Activated naive CD4-positive, alpha-beta T cell treated with anti-CD3 and anti-CD28 coated beads, Interleukin-2, amount 10 ng/mL, durations not matched to agents 7 days and 5 days (primary cell): ENCODE measurements at places on chromosomes 7 and 10.

DNA sequence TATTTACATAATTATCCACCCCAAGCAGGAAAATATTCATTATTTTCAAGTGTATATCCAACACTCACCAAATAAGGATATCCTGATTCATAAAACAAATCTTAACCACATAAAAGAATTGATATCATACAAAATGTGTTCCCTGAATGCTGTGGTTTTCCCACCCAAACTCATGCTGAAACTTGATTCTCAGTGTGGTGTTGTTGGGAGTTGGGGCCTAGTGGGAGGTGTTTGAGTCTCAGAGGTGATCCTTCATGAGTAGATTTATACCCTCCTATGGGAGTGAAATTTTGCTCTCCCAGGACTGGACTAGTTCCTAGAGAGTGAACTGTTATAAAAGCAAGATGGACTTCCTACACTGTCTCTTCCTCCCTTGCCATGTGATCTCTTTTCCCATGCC, 1028.3 kb downstream of the SORCS1 start:
- no peak for DNase-seq

DNA sequence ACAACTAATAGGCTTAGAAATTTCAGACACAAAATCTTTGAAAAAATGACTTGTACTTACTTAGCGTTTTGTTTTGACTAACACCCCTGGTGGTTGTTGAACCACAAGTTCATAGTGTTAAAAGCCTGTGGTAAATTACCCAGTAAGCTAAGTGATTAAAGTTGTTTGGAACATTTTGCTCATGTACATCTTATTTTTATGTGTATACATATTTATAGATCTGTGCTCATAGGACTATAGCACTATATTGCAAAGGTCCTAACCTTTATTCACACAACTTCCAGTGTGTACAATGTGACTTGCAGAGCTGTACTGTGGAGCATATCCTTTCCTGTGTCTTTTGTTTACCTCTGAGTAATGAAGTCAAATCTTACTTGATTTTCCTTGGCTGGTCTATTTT, 79.6 kb downstream of the BMPR1A start:
- no peak for DNase-seq

- no peak for DNase-seq
Observed at GRCh38 chr10:125684581-125684980, 1.6 kb upstream of the TEX36 start.

GRCh38 chr10:11429439-11430052, 181.9 kb downstream of the USP6NL start:
- no peak for DNase-seq

DNA sequence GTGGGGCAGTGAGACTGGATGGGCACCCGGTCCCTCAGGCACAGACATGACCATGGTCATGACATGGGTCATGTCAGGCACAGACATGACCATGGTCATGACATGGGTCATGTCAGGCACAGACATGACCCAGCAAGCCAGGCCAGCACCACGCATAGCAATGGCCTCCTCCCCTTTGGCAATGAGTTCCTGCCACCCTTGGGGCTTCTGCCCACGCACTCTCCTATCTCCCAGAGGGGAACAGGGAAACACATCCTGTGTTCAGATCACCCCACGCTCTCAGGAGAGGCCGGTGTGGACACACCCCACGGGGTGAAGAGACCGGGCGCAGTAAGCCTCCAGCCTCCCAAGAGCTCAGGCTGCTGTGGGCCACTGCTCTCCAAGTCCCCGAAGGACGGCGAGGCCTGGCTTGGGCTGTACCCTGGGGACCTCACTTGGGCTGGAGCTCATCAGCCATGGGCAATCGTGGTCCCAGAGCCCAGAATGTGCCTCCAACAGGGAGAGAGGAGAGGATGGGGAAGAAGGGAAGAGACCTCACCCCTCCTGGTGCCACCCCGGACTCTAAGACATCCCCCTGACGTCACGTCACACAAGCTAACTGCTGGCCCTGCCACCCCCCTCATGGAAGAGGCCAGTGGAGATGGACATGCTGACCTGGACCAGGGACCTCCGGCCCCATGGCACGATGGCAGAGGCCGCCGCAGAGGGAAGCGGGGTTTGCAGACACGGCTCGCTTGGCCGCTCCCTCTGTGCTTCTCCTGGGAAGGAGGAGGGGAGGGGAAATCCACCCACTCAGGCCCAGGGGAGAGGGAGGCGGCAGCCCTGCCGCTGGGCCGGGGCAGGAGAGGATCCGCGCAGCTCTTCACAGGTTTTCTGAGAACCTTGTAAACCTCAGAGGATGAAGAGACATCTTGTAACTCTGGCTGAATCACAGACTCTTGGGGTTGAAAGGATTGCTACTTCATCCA, 269.6 kb downstream of the ELFN1 start:
- DNase-seq: peak; percentile 73

GRCh38 chr10:45001381-45002148, 842 bp downstream of the ZNF22 start:
- DNase-seq: peak; percentile 67

GRCh38 chr10:121522831-121523230, 75.4 kb downstream of the FGFR2 start:
- DNase-seq: no peak

DNA sequence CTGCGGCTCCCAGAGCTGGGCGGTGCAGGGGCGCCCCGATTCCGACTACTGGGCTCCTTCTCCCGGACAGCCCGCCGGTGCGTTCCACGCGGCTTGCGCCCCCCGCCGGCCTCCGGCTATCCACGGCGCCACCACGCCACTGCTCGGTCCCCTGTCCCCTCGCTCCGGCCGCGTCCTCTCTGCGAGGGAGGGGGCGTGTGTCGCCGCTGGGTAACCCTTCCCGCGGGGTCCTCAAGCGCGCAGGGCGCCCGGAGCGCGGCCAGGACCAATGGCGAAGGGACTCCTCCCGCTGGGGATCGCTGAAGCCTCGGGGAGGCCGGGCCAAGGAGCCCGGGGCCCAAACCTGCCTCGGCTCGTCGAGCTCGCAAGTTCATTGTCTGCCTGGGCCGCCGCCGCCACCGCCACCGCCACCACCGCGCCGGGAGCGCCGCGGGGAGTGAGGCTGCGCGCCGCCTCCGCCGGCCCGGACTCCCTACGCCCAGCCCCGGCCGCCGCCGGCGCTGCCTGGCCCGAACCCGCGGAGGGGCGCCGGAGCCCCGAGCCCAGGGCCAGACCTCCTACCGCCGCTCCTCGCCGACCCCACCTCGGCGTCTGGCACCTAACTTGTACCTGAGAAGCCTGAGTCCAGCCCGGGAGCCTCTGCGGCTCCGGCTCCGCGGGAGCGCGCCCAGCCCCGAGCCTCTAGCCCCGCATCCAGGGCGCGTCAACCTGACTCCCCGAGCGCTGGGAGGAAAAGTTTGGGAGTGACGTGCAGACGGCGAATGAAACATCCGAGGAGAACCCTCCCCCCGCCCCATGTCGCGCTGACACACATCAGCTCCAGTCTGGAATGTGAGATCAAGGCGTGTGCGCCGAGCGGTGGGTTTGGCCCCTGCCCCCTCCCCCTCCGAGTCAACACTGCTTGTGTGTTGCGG, at the start of gene CHST15:
TSS of gene CHST15 (minus strand) at position 739 of the 914 bp plus-strand sequence. CDS start 47,386 bp downstream, outside the sequence.
- DNase-seq: peak; percentile 26

DNA sequence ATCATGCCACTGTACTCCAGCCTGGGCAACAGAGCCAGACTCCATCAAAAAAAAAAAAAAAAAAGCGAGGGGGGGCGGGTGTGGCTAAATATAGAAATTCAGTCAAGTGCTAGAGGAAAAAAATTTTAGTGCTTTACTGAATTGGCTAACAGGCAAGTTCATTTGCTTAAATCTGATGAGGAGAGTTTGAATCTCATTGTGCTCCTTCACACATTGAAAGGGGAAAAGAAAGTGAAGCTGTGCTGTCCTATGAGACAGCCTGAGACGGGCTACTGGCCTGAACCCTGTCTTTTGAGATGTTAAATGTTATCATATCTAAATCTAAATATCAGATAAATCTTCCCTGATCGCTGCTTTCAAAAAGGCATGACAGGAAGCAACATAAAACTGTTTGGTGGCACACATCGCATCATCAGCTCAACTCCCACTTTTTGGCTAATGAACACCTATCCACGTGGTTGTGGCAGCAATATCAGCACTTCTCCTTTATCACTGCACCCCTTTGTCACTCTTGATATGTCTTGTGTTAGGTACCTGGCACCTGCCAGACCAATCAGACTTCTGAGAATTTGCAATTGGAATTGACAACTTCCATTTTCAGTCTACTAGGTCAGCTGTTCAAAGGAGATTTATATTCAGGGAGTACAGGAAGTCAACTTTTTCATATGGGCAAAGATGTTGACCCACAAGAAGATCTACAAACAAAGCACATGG, 14.0 kb upstream of the IFIT1B start:
- no peak for DNase-seq

- no peak for DNase-seq
Observed at GRCh38 chr10:31099094-31099493, 67.4 kb upstream of the ZNF438 start.

DNA sequence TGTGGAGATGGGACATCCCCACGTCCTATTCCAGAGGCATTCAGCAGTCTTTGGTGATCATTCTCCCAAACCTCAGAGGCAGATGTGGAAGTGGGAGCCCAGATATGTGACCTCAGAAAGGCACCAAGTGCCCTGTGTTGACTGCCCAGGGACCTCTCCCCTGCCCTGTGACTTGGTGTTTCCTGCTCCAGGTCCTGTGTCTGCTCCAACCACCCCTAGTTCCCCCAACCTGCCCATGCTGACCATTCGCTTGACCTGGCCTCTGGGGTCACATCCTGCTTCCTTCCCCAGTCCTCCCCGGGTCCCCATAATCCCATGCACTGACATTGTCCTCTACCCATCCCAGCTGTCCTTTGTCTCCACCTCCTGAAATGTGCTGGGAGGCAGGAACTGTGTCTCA, 7.6 kb downstream of the CYP26A1 start:
- DNase-seq: no peak

DNA sequence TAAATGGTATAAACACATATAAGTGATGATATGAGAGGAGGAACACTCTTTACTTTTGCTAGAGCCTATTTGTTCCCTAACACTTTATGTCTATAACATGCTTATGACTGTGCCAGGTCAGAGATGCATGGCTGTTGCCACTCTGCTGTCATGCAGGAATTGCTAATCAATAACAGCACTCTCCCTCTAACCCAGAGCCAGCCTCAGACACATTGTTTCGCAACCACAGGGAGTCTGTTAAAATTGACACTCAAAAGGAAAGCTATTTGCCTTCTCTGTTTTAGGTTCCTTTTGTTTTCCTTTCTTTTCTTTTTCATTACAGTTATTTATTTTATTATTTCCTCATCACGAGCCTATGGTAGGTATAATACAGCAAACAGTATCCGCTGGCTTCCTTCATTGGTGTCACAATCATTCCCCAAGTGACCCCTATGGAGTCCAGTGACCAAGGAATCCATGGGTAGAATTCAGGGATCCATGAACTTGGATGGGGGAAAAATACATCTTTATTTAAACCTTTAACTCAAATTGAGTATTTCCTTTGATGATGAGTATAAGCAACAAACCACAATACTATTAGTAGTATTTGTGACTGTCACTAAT, 6.8 kb downstream of the PON2 start:
- DNase-seq: no peak

DNA sequence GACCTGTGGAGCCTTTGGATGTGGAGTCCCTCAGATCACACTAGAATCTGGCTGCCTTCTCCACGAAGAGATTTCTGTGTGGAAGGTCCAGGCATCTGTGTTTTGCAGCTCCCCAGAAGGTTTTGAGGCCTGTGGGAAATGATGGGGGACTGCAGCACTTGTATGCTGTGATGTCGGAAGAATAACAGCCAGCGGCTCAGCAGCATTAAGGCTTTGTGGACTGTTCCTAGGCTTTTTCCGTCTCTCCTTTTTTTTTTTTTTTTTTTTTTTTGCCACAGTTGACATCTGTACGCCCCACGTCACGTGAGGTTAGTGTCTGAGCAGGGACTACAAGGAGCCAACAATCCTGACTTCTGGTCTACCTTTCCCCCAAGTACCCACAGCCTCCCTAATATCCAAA, 181.3 kb downstream of the PFKFB3 start:
- no peak for DNase-seq

DNA sequence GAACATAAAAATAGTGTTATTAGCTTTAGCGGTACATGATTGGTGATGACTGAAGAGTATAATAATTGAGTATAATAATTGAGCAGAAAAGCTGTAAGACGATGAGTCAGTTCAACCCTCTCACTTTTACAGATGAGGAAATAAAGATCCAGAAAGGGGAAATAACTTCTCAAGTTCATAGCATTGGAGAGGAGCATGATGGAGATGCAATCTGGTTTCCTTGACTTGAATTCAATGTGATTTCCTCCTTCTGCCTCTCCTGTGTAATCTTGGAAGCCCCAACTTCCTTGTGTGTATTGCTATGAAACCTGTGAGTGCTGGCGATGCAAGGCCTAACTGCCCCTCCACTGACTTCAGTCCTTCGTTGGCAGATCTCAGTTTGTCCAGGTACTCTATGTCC, 265.1 kb downstream of the LRMDA start:
- no peak for DNase-seq

DNA sequence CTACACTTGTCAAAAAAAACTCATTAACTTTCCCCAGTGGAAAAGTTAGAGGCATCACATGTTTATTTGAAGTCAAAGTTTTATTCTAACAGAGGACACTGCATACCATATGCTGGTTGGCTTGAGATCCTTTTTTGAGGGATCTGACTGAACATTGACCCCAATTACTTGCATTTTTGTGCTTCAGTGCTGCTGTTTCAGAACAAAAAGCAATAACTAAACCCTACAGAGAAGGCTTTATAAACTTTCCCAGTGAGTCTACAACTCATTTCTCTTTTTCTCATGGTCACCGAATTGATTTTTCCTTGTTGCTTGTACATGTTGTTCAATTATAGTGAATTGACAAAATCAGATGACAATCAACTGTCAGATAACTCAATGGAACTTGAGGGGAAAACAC, 69.3 kb upstream of the PHYHIPL start:
- no peak for DNase-seq

DNA sequence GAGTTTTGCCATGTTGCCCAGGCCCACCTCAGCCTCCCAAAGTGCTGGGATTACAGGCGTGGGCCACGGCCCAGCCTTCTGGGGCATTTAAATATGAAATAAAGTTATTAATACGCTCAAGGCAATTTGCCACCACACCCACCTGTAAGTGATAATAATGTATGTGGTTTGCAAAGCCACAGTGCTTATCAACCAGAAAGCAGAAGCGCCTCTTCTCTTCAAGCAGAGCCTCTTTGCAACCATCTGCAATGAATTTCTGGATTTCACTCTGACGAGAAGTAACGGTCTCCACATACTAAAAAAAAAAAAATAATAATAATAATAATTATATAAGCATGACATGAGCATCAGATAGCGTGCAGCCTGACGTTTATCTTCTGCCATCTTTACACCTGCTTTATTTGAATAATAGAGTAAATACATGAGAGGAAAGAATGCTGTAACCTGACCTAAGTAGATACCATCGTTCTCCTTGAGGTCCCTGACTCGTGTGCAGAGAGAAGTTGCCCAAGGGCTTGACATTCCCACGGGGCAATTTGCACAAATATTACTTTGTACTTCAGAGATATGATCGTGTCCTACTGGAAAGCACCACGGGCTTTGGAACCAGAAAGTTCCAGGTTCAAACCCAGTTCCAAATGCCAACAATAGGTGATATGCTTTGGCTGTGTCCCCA, 34.0 kb downstream of the BRI3 start:
- no peak for DNase-seq
